ENCODE measurements at places on chromosomes 16 and 17. TPM values are rescaled to one million over a fixed set of nuclear protein-coding genes. Genes with fewer than 3 reads are reported as not detected.

The PRDM7 gene
- not detected for total RNA-seq

The GAS2L2 gene
- 0.09 TPM for total RNA-seq

The PDE6G gene
- 1.6 TPM for total RNA-seq

The WNT9B gene
- not detected for total RNA-seq

The SMIM36 gene
- total RNA-seq = not detected

The AMZ2 gene
- total RNA-seq = 123 TPM

The SHISA9 gene
- total RNA-seq = 0.13 TPM

The TNRC6C gene
- total RNA-seq = 1.3 TPM

The QPRT gene
- 0.56 TPM for total RNA-seq

The CMTM2 gene
- total RNA-seq = not detected
